ENCODE measurements at places on chromosomes 6 and 20.

- no peak for DNase-seq
Measured at GRCh38 chr6:115717062-115717461, 343.6 kb downstream of the FRK start.

DNA sequence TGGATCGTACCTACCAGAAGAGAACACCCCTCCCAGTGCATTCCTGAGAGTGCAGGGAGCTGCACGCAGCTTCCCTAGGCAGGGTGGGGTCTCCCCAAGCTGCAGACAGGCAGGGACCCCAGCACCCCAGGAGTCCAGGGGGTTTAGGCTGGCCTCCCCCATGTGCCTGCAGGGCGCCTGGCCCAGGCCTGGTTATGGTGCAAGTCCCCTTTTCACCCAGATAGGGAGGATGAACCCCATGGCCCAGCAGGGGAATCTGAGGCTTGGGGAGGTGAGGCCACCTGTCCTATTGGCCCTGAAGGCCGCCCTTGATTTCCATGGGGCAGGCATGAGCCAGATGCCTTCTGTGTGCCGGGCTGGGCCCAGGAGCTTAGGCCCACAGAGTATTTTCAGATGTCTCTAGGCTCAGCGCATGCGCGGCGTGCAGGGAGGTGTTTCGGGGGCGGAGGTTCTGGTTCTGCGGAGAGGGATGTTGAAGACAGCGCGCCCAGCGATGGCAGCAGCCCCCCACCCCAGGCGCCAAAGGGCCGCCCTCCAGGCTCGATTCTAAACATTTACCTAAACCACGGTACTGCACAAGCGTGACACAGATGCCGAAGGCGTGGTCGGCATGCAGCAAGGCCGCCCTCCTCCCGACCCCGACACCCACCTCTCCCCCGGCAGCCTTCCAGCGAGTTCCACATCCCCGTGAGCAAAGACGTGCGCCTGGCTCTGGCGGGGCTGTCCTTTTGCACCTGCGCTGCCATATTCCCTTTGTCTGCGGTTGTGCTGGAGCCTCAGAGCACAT, 29.4 kb downstream of the COL20A1 start:
- DNase-seq, result no peak

DNA sequence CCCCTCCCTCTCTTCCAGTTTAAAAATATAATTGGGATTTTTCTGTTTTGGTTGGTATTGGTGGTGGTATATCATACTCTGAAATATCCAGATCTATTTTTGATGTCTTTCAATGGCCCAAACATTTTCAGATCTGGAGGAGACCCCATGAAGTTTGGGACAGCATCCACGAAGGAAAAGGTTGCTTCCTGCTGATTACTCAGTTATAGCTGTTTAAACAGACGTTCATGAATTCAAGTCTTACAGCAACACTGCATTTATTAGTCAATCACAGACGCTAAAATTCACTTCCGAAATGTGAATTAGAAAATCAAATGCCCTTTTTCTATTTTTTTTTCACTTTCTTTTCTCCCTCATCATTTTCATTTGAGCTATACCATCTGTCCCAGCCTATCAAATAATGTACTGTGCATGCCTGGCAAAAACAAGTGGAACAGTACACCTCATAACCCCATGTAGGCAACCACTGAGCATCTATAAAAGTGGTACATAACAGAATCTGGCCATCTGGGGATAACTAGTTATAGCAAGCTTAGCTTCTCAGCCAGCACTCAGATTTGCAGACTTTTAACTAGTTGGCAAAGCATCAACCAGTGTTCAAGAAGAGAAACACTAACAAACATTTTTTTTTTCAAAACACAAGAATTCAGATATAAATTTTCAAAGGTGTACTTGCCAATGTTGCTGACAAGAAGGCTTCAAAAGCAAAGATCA, 124.5 kb downstream of the HIVEP2 start:
- no peak for DNase-seq

DNA sequence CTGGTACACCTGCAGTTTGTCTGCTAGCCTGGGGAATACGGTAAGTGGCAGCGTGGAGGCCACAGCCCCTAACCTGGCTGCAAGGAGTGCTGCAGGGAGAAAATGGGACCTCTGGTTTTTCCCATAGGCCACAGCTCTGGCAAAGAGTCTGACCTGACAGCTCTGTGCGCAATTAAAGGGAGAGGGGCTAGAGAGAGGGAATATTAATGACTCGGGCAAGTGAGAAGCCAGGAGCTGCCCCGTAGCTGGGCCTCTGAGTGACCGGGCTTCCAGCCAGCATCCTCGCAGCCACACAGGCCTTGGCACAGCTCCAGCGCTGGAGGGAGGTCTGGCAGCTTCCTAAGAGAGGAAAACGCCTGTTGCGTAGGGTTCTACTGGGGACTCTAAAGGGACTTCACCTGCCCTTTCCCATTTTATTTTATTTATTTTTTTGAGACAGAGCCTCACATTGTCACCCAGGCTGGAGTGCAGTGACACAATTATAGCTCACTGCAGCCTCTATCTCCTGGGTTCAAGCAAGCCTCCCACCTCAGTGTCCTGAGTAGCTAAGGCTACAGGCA, 18.2 kb upstream of the OCSTAMP start:
- no peak for DNase-seq

- DNase-seq, result no peak
Measured at GRCh38 chr6:134930463-134930862, 19.4 kb downstream of the ALDH8A1 start.

DNA sequence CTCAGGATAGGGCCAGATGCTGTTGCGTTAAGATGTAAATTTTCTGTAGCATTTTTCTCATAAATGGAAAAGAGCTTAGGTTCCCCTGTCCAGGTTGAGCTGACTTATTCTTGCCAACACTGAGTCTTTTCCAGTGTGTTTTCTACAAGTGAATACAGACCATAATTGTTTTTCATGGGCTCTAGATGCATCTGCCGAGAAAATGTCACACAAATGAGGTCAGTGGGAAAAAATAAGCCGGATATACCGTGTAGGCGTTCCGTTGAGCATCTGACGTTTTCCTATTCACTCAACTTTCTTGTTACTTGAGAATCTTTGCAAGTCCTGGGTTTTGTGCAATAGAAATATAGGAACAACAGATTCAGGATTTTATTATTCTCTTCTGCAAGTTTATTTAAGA, 582.9 kb upstream of the CDH4 start:
- no peak for DNase-seq
